Activated T-helper 9 cell treated with anti-CD3 and anti-CD28 coated beads, Interleukin-2, amount 50 U/mL, for 16 hours (primary cell): ENCODE measurements at places on chromosomes 11 and 22.

GRCh38 chr11:8225589-8226036, 38.1 kb downstream of the LMO1 start:
- peak; percentile 41 for DNase-seq

DNA sequence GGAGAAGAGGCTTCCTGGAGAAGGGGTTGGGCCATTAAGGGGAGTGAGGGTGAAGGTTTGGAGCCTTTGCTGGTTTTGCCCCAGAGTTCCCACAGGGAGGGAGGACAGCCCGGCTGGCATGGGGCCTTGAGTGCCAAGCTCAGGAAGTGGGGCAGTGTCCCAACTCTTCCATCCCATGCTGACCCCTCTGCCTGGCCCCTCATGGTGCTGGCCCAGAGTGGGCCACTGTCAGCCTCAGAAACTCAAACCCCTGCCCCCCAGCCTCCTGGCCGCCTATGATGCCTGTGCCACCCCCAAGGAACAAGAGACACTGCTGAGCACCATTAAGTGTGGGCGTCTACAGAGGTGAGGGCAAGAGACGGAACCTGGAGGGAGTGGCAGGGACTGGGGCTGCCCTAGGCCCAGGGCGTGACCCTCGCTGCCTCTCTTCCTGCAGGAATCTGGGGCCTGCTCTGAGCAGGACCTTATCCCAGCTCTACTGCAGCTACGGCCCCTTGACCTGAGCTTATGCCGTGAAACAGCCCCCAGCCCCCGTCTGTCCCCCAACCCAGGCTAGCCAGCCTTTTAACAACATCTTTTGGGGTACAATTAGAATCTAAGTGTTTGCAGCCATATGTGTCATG, 5.4 kb downstream of the MUS81 start:
- DNase-seq = no peak

DNA sequence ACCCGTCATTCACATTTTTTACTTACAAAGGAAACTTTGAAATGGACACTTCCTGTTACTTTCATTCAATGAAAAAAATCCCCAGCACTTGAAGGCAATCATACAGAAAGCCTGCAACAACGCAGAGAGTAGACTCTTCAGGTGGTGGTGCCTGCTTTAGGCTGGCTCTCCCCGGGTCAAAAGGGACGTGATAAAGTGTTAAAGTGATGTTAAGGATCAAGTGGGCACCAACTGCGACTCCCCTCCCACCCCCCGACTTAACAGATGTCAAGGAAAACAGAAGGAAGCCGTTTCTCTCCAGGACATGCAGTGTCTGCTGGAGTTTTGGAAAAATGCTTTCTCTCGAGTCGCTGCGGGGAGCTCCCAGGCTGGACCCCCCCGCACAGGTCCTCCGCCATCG, 414 bp upstream of the PNPLA3 start:
- DNase-seq = no peak

GRCh38 chr11:118528511-118528910, 1.2 kb downstream of the TTC36 start:
- no peak for DNase-seq

DNA sequence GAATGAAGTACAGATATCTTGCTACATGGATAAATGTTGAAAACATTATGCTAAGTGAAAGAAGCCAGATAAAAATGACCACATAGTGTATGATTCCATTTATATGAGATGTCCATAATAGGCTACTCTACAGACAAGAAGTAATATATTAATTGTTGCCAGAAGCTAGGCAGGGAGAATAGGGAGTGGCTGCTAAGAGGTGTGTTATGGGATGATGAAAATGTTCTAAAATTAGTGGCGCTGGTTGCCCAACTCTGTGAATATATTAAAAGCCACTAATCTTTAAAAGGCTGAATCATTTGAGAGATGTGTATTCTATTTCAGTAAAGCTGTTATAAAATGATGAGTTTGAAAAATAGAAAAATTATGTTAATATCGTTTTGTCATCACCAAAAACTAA, 144.4 kb downstream of the NCAM1 start:
- no peak for DNase-seq

DNA sequence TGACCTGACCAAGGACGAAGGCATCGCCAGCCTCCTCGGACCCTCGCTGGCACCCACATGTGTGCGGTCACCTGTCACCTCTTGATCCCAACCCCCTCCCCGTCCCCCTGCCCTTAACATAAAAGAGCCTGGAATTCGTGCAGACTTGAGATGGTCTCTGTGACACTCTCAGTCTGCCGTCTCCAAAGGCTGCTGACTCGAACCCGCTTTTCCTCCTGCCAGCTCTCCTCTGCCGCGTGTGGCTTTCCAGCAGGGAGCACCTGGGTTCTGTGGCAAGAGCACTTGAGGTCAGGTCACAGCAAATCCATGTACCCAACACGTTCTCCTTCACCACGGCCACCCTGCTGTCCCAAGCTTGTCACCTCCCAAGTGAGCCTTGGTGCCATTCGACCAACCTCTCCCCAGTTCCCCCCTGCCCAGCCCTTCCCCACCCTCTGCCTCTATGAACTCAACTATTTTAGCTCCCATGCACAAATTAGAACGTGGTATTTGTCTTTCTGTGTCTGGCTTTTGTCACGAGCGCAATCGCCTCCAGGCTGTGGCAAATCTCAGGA, 207.6 kb downstream of the BRD1 start:
- no peak for DNase-seq

GRCh38 chr11:7062534-7062933, 26.3 kb upstream of the RBMXL2 start:
- no peak for DNase-seq

- no peak for DNase-seq
Measured at GRCh38 chr11:44826922-44827643, 100.3 kb downstream of the TSPAN18 start.

- DNase-seq = no peak
Measured at GRCh38 chr22:19450363-19451175, 3.1 kb upstream of the C22orf39 start.
